Kidney epithelial cell (primary cell): ENCODE measurements at places on chromosomes 12 and 14.

DNA sequence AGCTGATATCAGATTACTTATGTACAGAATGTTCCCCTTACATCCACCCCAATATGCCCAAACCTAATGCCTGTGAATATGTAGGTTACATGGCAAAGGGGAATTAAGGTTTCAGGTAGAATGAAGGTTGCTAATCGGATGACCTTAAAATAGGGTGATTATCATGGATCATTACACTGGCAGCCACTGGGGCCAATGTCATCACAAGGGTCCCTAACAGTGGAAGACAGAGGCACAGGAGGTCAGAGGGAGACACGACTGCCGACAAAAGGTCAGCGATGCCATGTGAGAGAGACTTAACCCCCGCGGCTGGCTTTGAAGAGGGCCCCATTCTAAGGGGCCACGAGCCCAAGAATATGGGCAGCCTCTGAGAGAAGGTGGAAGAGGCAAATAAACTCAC is 106.8 kb upstream of the EVL start:
- no peak for DNase-seq

GRCh38 chr14:20675669-20676068 is 8.7 kb upstream of the RNASE4 start:
- no peak for DNase-seq

DNA sequence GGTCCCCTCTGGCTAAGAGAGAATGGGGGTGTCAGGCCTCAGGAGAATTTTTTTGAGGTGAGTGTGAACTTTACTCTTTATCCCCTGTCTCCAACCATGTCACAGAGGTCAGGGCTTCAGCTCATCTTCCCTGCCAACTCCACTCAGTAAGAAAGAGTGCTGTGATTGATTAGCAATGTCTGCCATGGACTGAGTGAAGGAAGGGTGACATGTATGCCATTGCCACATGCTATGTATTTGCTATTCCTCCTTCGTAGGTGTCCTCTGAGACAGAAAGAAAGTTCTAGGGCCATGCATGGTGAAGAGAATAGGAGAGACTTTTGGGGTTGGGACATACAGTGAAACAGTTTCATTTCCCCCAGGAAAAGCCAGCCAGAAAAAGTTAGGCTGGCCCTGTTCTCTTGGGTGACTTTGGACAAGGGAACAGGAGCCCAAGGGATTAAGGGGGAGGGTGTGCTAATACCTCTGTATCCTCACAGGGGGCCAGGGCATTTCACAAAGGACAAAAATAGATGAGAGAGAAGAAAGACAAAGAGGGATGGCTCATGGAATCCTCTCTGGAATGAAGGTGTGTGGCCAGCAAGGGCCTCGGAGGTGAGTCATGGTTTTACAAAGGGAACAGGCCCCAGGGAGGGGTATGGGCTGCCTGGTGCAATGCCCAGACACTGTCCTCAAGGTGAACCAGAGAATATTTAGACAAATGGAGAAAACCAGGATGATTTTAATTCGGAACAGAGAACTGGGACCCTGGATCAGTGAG is 13.9 kb upstream of the MYL2 start:
- peak; percentile 31 for DNase-seq

- no peak for DNase-seq
Measured at GRCh38 chr14:94045101-94045500, 19.0 kb downstream of the OTUB2 start.

- DNase-seq, result no peak
Measured at GRCh38 chr12:11701433-11701832, 52.0 kb downstream of the ETV6 start.

DNA sequence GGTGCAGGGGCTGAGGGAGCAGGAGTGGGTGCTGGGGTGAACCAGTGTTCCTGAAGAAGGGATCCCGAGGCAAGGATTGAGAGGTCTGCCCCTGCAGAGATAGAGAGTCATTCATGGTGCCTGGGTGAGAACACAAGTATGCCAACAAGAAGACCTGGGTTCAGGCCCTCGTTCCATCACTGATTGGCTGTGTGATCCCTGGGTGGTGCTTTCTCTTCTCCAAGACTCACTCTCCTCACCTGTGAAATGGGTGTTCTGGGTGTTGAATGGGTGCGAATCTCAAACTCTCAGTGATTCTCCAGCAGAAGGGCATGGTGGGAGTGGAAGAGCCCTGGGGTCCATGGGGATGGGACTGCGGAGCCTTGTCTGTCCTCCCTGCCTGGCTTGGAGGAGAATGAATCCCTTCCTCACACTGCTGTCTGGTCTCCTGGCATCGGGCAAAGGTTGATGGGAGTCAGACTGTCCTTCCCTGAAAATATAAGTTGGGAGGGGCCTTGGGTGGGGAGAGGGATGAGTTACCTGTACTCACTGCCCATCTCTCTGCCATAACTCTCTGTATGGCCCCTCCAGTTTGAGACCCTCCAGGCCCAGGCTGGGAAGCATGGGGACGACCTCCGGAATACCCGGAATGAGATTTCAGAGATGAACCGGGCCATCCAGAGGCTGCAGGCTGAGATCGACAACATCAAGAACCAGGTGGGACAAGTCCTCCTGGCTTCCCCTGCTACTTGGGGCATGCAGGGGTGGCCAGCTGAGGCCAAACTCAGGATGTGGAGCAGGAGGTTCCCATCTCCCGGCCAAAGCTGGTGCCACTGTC is 9.6 kb downstream of the KRT7 start:
- DNase-seq, result no peak

DNA sequence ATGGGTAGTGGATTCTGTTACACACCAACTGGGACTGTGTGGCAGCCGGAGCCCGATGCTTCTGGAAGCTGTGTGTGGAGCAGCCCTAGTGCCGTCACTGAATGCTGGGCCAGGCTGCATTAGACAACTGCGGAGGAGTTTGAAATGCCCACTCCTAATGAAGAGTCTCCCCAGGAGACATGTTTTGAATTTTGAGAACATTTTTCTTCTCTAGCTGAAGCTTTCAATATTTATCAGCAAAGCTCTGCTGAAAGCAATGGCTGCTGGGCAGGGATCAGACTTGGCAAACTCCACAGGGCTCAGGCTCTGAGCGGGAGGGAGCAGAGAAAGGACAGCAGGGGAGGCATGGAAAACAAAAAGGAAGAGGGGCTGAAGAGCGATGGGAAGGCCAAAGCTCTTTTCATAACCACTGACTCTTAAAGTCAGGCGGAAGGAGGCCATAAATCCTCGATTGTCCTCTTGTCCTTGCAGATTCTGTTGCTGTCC is 189.1 kb downstream of the MON2 start:
- DNase-seq, result no peak

GRCh38 chr12:42299392-42300308 is 26.2 kb downstream of the ZCRB1 start:
- DNase-seq, result peak; percentile 45

GRCh38 chr14:24887623-24888304 is 162.2 kb downstream of the STXBP6 start:
- DNase-seq, result peak; percentile 39

DNA sequence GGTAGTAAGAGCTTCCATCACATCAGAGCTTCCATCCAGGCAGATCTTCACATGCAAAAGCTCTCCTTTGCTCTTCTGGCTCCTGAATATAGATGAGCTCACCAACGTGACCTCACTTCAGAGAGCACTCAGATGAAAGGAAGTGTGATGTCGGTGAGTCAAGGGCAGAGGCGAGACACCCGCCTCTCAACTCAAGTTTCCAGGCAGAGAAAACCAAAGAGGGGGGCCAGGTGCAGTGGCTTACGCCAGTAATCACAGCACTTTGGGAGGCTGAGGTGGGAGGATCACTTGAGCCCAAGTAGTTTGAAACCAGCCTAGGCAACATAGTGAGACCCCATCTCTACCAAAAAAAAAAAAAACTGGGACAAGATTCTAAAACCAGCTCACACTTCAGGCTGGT is 126.9 kb downstream of the DUSP6 start:
- peak; percentile 38 for DNase-seq

DNA sequence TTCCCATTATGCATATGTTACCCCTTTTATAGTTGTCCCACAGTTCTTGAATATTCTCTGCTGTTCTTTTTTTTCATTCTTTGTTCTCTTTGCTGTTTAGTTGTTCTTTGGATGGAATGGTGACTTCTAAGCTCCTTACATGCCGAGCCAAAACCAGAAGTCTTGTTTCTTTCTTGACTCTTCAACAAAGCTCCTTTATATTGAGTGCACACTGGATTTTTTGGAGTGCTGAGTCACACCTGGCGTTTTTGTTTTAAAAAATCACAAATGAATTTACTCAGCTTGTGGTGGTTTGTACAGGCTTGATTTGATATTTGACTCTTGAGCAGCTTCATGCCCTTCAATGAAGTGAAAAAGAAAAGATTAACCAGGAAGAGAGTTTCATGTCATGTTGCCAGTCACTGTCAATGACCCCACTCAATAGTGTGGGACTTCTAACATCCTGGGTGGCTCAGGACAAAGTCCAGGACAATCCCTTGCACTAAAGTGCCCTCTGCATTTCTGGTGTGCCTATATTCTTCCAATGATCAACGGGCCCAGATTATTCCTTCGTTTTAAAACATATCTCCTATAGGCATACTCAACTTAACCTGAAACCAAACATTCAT is 112.4 kb upstream of the SLC38A4 start:
- no peak for DNase-seq

DNA sequence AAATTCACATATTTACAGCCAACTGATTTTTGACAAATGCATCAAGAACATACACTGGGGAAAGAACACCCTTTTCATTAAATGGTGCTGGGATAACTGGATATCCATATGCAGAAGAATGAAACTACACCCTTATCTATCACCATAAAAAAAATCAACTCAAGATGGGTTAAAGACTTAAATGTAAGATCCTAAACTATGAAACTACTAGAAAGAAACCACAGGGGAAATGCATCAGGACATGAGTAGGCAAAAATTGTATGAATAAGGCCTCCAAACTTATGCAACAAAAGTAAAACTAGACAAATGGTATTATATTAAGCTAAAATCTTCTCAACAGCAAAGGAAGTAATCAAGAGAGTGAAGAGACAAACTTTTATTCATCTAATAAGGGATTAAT is 242.6 kb downstream of the CPNE8 start:
- no peak for DNase-seq

GRCh38 chr12:2998789-2999264 is 39.6 kb downstream of the TEAD4 start:
- peak; percentile 58 for DNase-seq

GRCh38 chr14:20998139-20998538 is 954 bp upstream of the SLC39A2 start:
- no peak for DNase-seq

- no peak for DNase-seq
Measured at GRCh38 chr12:116472193-116472592, 87.0 kb upstream of the MAP1LC3B2 start.

DNA sequence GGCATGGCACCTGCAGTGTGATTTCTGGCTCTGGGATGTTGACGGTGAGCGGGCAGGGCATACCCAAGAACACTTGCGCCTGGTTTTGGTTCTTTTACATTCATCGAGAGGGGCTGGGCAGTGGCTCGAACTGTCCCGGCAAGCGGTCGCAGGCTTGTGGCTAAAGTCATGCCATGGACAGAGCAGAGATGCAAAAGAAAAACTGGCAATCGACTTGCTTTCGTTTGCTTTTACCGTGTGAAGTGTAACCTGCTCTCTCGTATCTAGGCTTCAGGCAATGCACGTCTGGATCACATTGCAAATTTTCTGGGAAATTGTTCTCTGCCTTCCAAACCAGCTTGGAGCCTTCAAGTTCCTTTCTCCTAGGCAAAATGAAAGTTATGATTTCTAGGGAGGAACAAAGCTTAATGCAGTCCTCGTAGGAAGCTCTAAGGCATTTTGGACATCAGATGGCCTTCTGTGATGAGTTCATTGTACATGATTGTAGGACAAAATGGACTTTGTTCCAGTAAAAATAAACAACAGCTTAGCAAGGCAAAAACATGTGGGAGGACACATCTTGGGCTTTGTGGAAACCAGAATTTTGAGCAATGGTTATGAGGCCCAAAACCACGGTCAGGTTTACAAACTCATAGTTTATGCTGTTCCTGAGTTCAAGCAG is 18.3 kb downstream of the ADGRD1 start:
- DNase-seq, result no peak

DNA sequence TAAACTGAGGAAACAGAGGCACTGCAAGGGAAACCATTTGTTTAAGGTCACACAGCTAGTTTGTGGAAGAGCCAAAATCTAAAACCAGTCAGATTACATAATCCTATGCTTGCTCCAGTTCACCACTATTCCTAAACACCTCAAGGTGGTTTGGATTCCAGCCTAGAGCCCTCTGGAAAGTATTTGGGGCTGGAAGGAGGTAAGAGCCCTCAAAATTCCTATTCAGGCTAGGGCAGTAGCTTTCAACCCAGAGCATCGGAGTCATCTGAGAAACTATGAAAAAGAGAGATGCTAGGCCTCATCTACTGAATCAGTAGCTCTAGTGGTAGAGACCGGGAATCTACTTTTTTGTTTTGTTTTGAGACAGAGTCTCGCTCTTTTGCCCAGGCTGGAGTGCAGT is 16.0 kb upstream of the SPPL3 start:
- DNase-seq, result no peak

DNA sequence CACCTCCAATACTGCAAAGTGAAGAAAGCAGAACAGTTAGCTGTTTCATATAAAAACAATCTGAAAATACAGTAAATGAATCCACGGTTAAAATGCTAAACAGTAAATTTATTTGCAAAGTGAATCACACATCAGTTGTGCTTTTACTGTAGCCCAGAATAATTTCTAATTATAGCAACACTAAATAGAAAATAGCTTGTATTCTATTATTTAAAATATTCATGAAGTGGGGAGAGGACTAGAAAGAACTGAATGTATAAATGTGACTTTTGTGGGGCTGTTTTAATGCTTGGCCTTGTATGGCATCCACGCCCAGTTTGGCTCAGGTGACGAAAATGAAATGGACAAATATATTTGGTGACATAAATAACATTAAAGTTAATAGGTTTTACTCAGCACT is 148.2 kb downstream of the ATP23 start:
- no peak for DNase-seq

- DNase-seq, result no peak
Measured at GRCh38 chr12:32611986-32612385, 67.1 kb upstream of the DNM1L start.

- no peak for DNase-seq
Measured at GRCh38 chr12:47844264-47845019, 24.7 kb upstream of the HDAC7 start.

DNA sequence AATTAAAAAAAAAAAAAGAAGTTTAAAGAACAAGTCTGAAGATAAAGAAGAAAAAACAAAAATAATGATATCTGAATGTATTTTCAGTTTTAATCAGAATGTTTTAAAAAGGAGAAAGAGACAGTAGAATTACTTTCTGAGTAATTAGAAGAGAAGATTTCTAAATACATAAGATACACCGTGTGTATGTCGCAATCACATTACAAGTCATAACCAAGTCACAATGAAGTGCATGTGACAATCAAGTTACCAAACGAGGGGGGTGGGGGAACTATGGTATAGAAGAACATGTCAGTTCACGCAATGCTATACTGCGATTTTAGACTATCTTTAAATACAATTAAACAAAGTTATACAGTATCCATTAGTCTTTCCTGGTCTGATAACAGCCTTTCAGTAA is 1464.1 kb upstream of the FLRT2 start:
- DNase-seq, result no peak
